ENCODE measurements at places on chromosomes 11 and 22.

DNA sequence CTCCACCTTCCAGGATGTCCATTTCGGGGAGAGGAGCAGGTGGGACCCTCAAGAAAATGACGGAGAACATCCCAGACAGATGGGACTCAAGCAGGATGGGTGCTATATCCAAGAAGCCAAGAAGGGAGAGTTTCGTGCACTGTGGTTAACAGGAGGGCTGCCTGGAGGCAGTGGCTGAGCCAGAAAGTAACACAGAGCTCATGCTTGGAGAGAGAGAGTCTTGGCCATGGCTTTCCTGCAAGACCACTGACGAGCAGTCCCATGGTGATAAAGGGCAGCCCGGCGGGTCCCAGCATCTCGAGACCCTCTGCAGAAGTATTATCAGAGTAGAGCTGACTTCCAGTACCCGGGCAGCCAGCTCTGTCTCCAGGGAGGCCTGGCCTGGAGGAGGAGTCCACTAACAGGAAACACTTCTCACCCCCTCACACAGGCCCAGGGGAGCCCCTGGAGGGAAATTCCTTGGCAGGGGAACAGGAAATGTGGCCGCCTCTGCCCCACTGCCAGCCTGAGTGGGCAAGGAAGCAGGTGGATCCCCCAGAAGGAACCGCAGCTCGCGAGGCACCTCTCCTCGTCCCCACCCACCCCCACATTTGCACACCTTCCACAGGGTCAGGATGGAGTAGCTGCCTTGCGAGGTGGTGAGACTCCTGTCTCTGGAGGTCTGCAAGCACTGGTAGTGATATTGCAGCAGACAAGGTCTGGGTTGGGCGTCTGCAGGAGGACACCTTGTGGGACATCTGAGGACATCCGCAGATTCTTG, 32.2 kb downstream of the CYTH4 start:
- no peak for DNase-seq

DNA sequence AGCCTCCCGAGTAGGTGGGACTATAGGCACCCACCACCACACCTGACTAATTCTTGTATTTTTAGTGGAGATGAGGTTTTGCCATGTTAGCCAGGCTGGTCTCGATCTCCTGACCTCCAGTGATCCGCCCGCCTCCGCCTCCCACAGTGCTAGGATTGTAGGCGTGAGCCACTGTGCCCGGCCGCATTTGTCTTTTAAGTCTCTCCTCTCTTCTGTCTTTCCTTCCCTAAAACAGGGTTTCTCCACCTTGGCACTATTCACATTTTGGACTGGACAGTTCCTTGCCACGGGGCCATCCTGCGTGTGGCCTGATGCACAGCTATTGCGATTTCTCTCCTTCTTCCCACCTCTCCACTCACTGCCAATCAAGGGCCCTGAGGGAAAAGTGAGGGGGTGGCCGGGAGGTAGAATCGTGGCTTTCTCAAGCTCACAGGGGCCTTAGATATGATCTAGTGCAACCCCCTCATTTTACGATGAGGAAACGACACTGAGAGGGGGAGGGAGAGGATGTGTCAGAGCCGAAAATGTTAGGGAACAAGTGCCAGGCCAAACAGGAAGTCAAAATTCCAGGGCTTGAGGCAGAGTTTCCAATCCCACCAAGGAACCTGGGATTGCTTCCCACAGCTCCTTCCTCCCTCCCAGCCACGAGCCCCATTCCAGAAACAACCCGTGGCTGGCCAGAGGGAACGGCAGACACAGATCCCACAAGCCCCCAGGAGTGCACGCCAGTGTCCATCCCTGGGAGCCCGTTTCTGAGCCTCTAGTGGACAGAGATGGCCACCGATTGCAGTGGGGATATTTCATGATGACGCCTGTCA, 21.2 kb downstream of the SCGB1A1 start:
- no peak for DNase-seq

DNA sequence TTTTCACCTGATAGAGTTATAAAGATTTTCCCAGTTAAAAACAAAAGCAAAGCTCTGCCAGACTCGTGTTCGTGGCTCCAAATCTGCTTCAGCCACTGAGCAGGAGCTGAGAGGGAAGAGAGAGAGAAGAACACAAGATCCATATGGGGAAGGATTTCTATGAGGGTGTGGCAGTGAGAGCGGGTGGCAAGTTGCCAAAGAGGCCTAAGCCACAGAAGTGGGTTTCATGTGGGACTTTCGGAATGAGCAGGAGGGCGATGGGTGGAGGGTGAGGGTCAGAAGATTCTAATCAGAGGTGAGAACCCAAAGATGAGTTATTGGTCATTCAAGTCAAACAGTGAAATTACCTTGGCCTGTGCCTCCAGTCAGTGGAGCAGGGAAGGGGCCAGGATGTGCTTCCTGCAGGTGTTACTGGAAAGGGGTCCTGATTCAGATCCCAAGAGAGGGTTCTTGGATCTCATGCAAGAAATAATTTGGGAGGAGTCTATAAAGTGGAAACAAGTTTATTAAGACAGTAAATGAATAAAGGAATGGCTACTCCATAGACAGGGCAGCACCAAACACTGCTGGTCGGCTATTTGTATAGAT, 40.5 kb upstream of the TOP3B start:
- DNase-seq: no peak

DNA sequence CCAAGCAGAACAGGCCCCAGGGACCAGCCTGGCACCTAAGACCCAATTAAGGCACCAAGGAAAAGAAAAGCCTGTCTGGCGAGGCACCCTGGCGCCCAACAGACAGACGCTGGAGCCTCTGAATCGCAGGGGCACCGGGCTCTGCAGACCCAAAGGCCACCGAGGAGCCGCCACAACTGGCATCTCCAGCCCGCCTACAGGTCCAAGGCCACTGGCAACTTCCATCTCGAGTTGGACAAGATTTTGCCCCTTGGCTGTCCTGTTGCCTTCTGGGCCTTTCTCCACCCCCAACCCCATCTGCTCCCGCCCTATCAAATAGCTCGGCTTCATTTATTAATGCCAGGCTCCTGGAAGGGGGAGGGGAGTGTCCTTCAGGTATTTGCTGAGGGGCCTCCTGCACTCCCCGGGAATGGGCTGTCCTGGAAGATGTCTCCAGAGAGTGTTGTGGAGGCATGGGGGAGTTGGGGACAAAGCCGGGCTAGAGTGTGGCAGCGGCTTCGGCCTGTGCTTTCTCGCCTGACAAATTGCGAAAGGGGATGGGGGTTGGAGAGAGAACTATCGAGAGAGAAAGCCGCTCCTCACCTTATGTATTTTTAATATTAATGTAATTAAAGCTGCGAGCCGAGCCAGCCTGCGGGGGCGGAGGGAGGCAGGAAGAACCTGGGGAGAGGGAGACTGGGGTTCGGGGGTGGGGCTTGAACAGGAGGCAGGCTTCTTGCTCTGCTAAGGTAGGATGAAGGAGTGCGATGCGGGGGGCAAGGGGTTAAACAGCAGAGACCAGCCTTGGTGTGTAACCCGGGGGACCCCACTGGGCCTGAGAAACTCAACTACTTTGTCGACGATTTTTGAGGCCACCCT, 2.0 kb downstream of the DSCAML1 start:
- DNase-seq: no peak

- no peak for DNase-seq
Observed at GRCh38 chr11:2530855-2531200, 86.0 kb downstream of the KCNQ1 start.

- no peak for DNase-seq
Observed at GRCh38 chr11:11620921-11621572, 758 bp downstream of the GALNT18 start.

GRCh38 chr11:12602421-12602820, 71.8 kb upstream of the TEAD1 start:
- DNase-seq: no peak

DNA sequence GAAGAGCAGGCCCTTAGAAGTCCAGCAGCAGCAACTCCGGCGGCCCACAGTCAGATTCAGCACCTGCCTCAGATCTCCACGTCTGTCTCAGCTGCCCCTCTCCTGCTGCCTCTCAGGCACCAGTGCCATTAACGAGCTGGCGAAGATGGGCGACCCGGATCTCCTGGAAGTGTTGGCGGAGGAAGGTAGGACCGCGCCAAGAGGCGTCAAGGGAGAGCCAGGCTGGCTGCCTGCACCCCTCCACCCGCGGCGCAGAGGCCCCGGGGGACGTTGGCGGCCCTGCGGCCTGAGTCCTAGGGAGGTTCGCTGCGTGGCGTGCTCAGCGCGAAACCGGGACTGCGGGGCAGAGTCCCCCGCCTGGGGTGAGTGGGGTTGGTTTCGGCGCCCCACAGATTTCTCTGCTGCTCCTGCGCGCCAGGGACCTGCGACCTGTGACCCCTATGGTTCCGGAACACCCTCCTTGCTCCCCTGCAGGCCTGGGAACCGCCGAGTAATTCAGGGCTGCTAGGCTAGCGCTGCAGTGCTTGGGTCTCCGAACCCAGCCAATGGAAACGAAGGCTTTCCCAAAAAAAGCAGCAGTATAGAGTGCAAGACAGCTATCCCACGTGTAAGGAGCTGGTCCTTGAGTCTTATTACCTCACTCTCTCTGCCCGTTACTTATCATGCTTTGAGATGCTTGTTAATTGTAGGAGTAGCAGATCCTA, 615 bp downstream of the ANO5 start:
- DNase-seq: no peak

Measured in smooth muscle cell of the brain vasculature (primary cell).